NCI-H2081 (cell line): ENCODE measurements at places on chromosomes 12 and 14.
A peak's percentile ranks its signal among the peaks of the same experiment; 100 is the strongest.

DNA sequence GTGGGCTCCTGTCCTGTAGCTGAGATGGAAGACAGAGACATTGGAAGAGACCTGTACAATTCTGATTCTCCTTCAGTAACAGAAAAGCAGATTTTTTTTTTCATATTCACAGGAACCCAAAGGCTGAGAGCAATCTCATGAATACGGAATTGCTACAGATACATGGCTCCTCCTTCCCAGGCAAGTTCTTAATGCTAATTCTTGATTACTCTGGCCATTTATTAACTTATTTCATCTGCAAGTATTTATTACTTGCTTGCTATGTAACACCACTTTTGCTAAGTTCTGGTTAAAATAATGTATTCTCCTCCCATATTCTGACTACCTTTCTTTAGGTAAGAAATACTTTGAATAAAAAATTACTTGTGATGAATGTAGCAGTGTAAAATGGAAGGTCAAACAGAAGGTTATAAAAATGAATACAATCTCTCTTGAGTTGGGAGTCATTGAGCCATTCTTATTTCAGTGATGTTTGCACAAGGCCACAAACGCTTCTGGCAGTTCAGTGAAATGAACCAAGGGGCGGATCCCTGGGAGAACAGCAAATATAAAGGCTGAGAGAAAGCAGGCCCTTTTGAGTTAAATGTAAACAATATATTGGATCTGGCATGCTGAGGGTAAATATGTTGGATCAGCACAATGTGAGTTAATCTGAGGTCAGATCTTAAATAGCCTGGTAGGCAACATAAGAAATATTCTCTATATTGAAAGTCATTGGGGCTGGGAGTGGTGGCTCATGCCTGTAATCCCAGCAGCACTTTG is 37.6 kb downstream of the MUCL1 start:
- DNase-seq: peak; percentile 96

DNA sequence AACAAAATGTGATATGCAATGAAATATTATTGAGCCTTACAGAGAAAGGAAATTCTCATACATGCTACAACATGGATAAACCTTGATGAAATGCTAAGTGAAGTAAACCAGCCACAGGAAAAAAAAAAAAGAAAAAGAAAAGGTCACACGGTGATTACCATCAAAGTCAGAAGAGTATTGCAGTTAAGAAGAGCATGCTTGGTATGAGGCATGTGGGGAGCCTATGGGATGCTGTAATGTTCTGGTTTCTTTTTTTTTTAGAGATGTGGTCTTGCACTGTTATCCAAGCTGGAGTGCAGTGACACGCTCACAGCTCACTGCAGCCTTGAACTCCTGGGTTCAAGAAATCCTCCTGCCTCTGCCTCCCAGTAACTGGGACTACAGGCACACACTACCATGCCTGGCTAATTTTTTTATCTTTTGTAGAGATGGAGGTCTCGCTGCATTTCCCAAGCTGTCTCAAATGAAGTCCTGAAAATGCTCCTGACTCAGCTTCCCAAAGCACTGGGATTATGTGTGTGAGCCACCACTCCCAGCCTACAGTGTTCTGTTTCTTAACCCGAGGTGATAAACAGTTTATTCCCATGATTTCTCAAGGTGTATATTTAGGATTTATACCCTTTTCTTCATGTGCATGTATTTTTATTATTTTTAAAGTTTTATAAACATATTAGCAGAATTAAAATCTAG is 96.2 kb downstream of the SEC23A start:
- no peak for DNase-seq

DNA sequence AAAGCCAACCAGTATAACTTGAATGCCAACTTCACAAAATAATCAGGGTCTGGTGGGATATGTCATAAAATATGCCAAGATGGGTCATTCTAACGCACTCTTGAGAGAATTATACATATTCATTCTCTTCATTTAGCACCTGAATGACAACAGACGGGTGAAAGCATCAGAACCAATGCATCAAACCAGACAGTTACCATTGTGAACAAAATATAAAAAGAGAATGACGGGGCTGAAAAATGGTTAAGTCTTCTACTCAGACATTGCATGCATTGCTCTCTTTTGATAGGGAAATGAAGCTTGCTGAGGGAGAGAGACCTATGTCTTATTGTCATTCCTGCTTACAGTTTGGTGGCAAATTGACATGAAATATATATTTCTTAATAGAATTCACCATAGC is 702.1 kb downstream of the NOVA1 start:
- no peak for DNase-seq

DNA sequence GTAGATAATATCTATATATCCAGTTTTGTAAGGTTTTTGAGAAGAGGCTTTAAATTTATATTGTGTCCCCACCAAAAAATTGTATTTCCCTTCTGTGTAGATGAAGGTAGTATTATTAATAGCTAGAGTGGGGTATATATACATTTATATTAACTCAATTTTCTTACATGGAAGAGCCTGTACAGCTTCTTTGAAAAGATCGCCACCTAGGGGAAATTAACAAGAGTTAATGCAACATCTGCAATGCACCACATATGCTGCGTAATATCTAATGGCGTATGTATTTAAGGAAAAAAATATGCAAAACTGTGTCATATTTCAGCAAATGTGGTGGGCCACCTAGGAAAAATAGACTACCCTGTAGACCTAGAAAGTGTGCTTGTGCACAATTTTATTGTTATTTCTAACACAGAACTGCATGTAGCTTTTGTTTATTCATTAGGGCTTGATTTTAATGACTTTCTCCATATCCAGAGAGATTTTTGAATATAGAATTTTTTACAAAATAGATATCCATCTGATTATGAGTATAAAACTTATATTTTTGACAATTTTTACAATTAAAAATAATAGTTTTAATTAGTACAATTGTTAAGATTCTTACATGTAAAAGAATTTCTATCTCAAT is 14.0 kb downstream of the CCER1 start:
- peak; percentile 60 for DNase-seq

DNA sequence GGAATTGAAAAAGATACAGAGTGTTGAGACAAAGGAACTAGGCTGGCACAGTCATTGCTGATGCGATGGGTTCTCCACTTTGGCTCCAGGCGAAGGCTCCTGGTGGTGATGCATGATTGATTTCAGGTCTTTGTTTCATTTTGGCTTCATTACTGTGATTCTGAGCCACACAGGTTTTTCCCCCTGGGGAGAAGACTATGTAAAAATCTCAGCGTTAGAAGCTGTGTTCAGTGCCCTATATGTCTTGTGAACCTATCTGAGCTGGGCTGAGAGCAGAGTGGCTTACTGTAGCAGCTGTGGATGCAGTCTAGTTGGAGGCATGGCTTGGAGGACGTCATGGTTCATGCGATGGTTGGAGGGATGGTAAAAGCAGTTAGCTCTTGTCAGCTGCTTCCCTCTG is 54.0 kb downstream of the GPATCH2L start:
- DNase-seq: no peak

- DNase-seq: no peak
Measured at GRCh38 chr12:49261721-49262120, 3.2 kb upstream of the TUBA1C start.

DNA sequence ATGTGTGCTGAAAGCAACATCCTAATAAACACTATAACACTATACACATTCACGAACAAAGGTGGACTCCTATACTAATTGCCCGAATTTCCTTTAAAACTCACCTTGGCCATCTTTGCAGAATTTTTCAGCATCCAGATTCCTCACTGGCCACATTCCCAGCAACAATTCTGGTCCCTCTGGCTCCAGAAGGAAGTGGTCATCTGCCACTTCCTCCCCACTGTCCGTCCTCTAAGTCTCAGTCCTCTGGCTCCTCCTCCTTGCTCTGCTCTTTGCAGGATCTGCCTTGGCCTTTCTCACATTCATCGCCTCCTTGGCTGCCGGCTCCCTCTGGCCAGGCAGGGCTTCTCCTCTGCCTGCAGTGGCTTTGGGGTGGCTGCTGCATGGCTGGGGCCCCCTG is 426.0 kb downstream of the FUT8 start:
- DNase-seq: no peak

GRCh38 chr12:25130741-25131188 is 64.2 kb downstream of the DNAI7 start:
- peak; percentile 38 for DNase-seq

- no peak for DNase-seq
Measured at GRCh38 chr14:105445290-105445689, 25.7 kb downstream of the MTA1 start.

GRCh38 chr14:71692496-71692895 is 239.7 kb upstream of the RGS6 start:
- DNase-seq: peak; percentile 36

DNA sequence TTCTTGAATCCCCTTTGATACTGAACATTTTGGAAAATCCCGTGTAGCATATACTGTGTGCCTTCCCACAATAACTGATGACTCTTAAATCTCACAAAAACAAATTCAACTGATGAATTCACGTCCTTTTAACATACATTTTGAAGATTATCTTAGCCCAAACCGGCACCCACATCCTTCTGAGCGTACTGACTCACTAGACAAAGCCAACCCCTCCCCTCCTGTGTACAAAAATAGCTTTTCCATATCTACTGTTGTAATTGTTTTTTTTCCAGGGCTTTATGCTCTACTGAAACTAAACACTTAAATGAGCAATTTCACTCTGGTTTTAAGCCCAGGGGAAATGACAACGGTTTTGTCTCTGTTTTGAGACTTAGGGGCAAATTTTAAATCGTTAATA is 109.4 kb upstream of the ATF7IP start:
- DNase-seq: no peak

DNA sequence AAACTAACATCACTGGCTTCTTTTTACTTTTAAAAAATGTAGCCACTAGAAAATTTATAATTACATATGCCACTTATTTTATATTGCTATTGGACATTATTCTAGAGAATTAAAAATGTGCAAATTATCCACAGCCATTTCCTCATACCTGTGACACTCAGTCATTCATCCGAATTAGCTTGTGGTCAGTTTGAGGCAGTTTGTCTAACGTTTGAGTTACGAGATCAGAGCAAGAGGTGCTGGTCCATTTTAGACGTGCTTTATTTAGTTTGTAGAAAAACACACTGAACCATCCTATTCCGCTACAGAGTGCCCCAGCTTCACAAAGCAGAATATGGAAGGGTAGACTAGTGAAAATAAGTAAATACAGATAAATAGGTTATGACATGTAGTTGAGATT is 513.0 kb downstream of the NRXN3 start:
- DNase-seq: no peak

GRCh38 chr14:36113341-36113740 is 63.2 kb downstream of the PTCSC3 start:
- peak; percentile 86 for DNase-seq

DNA sequence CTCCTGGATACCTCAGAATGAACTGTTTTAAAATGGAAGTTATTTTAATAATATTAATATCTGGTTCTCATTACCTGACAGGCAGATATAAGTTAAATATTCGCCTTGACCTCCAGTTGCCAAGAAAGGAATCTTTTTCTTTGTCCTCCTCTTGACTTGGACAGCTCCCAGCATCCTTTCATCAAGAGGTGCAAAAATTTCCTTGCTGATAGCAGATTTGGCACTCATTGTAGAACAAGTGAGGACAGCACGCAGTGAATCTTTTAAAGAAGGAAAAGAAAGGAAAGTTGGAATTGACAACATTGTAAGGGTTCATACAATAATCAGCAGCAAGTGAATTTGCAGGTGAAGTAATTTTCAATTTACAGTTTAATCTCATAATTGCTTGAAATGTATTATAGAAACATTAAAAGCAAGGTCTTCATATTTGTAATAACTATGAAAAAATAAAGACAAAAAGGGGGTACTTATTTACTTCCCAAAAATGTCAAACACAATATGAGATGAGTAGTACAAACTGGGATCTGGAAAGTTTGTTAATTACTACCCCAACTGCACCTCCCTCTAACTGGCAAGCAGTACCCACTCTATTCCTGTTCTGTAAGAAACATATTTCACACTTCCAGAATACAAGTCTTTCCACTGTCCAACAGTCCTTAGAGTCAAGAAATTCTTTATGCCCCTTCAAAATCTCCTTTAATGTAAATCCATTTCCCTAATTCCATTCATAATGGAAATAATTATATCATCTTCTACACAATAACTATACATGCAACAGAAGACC is 75.2 kb downstream of the STXBP6 start:
- DNase-seq: no peak

DNA sequence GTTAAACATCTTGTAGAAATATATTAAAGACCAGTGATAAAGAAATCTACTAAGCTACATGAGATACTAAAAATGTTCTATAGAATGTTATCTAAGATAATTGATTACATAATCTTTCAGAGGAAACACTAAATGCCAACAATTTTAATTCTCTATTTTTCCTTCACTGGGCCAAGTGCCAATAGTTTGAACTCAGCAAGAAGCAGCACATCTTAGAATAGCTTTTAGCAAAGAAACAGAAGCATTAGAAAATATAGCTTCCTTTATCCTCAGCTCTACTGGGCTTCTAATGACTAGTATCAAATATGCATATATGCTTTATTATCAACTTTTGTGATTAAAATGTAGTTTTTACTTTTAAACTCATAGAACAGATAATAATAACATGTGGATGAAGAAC is 461.4 kb upstream of the USP15 start:
- no peak for DNase-seq

DNA sequence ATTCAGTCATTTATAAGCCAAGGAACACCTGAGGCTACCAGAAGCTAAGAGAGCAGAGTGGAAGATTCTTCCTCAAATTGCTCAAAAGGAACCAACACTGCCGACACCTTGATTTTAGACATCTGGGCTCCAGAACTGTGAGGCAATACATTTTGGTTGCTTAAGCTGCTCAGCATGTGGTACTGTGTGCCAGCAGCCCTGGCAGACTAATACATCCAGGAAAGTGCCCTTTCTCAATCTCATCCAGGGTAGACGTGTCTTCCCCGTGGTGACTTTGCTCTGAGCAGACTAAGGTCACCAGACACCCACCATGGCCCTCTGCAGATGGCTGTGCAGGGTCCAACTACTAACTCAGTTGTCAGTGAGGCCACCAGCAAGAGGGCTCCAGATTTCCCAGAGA is 122.8 kb downstream of the VRK1 start:
- DNase-seq: no peak

GRCh38 chr14:61328626-61329262 is 7.4 kb downstream of the PRKCH start:
- no peak for DNase-seq

DNA sequence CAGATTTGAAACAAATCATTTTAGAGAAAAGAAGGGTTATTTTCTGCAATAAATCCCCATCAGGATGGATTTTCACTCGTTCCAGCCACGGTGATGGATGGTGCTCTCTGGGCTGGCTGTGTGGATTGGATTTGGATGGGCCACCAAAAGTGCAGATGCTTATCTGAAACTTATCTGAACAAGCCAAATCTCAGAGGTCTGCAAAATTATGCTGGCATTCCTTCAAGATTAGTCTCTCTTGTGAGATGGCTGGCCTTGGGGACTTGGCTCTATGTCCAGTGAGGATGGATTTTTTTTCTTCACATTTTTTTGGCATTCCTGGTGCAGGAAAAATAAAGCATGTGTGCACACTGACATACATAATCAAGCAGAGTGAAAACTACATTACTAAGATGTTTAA is 341.9 kb downstream of the GXYLT1 start:
- no peak for DNase-seq

- DNase-seq: no peak
Measured at GRCh38 chr12:75657831-75658230, 146.4 kb upstream of the KRR1 start.

- DNase-seq: no peak
Measured at GRCh38 chr12:21849878-21850277, 75.4 kb upstream of the KCNJ8 start.
